ENCODE measurements at places on chromosomes 5 and 9.

GRCh38 chr9:3823842-3824475 lies 298.2 kb upstream of the RFX3 start:
- no peak for DNase-seq

DNA sequence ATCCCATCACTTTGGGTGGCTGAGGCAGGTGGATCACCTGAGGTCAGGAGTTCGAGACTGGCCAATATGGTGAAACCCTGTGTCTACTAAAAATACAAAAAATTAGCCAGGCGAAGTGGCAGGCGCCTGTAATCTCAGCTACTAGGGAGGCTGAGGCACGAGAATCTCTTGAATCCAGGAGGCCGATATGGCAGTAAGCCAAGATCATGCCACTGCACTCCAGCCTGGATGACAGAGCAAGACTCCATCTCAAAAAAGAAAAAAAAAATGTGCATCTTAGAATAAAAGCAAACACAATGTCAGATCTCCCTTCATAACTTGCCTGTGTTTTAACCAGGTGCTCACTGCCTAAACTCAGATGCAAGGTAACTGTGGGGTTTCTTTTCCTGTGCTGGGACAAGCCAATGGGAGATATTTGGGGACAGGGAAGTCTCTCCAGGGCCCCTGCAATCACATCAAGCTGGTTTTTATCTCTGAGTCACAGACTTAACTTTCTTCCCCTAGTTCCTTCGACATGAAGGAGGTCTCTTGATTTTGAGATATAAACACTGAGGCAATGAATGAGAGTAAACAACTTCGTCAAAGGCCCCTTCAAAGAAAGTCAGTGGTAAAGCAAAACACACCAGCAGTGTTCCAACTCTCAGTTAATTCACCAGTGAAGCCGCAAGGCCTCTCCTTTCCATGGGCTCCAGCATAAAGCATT lies 99.1 kb downstream of the SNX18 start:
- DNase-seq = no peak

DNA sequence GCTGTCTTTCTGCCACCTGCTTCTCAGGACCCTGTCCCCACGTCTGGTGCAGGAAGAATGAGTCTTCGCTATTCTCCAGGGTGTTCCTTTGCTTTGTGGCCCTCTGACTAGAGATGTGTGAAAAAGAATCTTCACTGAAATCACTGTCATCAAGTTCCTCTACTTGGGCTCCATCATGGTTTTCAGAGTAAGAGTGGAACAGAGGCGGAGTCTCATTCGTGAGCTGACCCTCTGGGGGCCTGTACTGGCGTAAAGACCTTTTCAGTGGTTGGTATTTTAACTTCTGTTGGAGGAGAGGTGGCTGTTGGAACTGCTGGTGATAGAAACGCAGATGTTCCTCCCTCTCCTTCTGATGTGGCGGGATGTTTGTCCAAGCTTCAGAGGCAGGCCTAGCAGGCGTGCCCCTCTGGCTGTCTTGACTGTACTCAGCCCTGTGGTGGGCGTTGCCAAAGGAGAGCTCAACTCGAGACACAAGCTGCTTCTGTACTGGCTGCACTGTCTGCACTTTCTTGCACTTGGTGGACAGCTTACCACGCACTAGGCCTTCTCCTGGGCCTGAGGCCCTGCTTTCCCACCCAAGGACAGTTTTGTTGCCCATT lies 72.0 kb downstream of the KIF24 start:
- DNase-seq = no peak

DNA sequence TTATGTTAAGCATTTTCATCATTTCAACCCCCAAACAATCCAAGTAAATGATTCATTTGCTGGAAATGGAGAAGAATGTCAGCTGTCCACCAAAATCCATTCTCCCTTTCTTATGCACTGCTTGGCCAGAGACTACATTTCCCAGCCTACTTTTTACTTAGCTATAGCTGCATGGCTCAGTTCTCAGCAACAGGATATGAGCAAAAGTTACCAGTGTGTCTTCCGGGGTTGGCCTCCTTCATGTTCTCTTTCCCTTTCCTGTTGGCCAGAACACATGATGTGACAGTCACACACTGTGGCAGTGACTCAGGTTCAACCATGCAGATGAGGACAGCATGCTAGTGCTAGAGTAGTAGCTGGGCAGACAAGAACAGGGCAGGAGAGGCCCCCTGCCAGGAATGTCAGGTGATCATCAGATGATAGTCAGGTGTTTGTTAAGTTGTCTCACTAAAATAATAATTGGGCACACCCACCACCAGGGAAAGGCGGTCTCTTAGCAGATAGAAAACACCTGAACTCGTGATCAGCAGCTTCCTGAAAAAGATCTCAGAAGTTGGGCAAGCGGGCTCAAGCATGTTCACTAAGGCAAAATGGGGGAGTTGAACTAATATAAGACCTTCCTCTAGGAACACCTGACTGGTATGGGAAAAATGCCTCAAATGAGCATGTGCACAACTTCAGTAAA lies 12.2 kb downstream of the GPR150 start:
- DNase-seq = peak; percentile 76
